Midbrain (tissue), 1 donor: ENCODE measurements at places on chromosomes 4 and X.

GRCh38 chrX:39381422-39381821 lies 580.2 kb downstream of the MID1IP1 start:
- no peak for DNase-seq

- no peak for DNase-seq
Measured at GRCh38 chrX:1614927-1615326, at the start of gene ASMT. ASMT (plus strand) TSS chrX:1615059; CDS start chrX:1615200, 141 bp downstream.

DNA sequence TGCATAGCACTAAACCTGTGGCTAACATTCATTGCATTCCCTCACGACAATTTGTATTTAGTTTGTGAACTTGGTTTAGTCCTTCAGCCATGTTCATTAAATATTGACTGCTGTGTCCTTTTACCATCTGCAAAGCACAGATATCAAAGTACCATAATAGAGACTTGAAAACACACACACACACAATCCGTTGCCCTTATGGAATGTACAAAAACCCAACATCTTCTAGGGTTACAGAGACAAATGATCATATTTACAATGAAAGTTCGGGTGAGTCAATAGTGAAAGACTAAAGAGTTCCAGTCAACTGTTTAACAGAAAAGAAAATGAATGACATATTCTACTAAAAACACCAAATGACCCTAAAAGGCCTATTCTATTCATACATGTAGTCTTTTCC lies 50.8 kb upstream of the TXK start:
- DNase-seq, result no peak

GRCh38 chr4:87414816-87415215 lies 7.6 kb upstream of the NUDT9 start:
- no peak for DNase-seq

DNA sequence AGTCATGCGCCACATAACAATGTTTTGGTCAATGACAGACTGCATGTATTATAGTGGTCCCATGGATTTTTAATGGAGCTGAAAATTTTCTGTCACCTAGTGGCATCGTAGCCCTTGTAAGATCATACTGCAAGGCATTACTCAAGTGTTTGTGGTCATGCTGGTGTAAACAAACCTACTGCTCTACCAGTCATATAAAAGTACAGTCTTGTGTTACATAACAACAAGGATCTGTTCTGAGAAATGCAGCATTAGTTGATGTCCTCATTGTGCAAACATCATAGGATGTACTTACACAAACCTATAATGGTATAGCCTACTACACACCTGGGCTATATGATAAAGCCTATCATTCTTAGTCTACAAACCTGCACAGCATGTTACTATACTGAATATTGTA lies 34.6 kb downstream of the COX18 start:
- no peak for DNase-seq

- no peak for DNase-seq
Measured at GRCh38 chr4:122766950-122767349, 34.4 kb downstream of the BBS12 start.

DNA sequence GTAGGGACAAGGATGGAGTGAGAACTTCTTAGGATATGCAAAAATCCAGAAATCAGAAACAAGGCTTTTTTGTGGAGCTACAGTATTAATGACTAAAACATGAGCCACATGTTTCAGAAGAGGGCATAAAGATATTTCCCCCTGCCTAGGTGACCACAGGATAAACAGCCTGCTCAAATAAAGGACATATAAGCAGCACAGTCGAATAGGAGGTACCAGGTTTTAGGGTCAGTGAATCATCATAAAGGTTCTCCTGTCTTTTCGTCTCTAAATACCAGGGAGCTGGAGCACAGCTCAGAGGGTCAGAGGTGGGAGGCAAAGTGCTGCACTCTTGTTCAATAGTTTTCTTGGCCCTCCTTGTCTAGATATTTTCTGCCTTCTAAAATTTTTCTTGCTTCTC lies 211.9 kb upstream of the HS3ST1 start:
- no peak for DNase-seq

GRCh38 chr4:116058129-116058528 lies 944.7 kb upstream of the NDST4 start:
- no peak for DNase-seq

- no peak for DNase-seq
Measured at GRCh38 chr4:4477391-4477790, 64.5 kb downstream of the STX18 start.

GRCh38 chr4:170623899-170624298 lies 534.1 kb upstream of the AADAT start:
- DNase-seq, result no peak

GRCh38 chr4:68390205-68390935 lies 40.5 kb upstream of the YTHDC1 start:
- DNase-seq, result no peak

- no peak for DNase-seq
Measured at GRCh38 chrX:139560221-139560620, 29.7 kb downstream of the F9 start.

DNA sequence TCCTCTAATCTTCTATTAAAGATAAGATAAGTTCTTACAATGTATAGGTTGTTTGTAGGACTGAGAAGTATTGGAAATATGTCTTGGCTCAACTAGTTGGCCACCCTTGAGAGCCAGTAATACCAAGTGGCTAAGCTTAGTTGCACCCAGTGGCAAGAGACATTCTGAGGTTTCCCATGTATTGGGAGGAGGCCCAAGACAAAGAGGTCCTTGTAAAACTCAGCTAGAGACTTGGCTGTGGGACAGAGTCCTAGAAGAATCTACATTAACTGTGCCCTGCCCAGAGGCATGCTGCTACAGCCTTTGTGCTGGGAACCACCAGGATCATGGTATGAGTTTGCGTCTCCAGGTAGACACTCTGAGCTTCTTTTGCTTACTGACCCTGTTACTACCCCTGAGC lies 41.9 kb upstream of the SLC4A4 start:
- DNase-seq, result peak; percentile 57

- no peak for DNase-seq
Measured at GRCh38 chrX:13570261-13570605, 832 bp downstream of the EGFL6 start.

DNA sequence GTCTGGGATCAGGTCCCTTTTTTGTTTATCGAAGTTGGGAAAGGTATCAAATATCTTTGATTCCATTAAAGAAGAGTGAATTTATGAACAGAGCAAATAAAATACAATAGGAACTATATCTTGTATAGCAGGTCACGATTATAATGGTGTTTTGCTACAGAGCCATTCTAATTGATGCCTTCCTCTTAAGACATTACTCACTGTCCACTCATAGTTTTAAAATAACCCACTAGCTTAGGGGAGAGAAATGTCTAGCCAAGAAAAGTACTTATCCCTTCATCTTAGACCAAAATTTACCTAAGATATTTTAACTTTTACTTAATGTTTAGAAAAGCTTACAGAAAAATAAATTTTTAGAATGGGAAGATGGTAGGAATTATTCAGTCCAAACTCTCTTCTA lies 112.0 kb upstream of the PABPC4L start:
- DNase-seq, result no peak

- DNase-seq, result no peak
Measured at GRCh38 chr4:11603591-11604194, 175.0 kb upstream of the HS3ST1 start.

DNA sequence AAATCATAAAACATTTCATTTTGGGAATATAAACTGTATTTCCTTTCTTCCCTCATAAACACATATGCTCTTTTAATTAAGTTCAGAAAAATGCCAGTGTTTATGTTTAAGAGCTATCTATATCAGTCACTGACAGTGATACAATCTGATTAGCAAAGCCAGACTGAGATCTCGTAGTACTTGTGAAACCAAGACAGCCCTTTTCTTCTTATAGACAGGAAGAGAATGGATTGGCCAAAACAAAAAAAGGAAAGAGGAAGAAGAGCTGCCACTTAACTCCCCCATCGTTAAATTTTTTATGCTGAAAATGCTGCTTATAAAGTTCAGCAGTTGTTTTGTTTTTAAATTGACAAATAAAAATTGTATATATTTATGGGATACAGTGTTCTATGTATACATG lies 87.4 kb downstream of the PLAC1 start:
- DNase-seq, result no peak

GRCh38 chr4:140098455-140099160 lies 55.4 kb downstream of the MAML3 start:
- DNase-seq, result peak; percentile 31

DNA sequence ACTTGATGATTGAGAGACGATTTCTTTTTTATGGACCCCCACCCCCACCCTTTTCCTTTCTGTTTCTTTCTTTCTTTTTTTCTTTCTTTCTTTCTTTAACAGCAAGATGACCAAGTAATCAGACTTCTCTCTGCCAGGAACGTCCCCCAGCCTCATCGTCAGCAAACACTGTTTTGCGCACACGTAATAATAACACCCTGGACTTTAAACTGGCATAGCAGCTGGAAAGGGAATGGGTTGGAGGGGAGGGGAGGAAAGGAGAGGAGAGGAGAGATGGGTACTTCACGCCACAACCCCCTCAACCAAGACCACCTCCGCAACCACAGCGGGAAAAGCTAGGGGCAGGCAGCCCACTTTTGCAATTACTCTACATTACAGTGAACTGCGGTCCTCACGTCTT lies 1.1 kb downstream of the GABRA2 start:
- DNase-seq, result no peak

DNA sequence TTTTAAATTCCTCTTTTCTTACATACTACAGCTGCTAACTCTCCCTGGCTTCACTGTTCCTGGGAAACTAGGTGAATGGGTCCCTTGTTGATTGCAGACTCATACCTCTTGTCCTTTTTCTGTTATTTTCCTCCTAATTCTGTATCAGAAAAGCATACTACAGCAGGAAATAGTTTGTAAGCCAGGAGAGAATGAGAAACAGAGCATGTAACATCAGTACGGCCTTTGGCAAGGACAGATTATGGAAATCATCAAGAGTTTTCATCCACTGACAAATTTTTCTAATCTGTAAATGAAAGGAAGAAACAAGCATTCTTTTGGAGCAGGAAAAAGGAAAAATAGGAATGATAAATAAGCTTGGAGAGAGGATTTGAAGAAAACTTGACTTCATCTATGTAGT lies 239.2 kb downstream of the ANTXR2 start:
- no peak for DNase-seq

GRCh38 chr4:145482209-145483037 lies 770 bp downstream of the SMAD1 start:
- DNase-seq, result peak; percentile 63

DNA sequence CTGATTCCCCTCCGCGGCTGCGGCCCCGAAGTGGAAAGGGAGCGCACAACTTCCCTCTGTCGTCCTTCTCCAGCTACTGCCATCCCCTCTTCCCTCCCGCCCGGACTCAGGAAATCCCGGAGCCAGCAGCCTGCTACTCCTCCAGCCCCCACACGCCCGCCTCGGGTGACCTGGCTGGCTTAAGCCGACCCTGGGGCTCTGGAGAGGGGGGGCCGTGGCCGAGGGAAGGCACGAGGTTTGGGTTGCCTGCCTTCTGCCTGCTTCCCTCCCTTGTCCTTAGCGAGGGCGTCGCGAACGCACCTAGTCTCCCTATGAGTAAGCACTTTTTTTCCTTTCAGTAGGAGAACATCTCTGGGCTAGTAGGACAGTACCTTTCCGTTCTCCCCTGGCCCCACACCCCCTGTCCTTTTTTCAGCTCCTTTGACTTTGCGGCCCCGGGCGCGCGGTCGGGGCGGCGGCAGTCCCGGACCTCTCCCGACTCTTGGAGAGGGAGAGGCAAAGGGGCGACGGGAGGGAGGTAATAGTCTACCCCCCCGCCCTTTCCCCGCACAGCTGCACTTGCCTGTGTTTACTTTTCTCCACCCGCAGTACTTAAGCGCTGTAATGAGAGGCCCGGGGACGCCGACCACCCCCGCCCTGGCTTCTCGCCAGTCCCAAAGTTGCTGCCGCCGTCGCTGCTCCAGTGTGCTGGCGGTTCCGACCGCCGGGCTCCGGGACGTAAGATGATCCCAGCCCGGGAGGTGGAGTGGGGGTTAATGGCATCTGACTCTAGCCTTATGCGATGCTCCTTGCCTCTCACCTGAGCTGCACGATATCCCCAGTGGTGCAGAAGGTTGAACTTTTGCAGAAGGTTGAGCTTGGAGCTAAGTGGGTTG lies 868 bp downstream of the PLS3 start:
- peak; percentile 21 for DNase-seq

GRCh38 chrX:38859602-38860001 lies 58.3 kb downstream of the MID1IP1 start:
- no peak for DNase-seq

DNA sequence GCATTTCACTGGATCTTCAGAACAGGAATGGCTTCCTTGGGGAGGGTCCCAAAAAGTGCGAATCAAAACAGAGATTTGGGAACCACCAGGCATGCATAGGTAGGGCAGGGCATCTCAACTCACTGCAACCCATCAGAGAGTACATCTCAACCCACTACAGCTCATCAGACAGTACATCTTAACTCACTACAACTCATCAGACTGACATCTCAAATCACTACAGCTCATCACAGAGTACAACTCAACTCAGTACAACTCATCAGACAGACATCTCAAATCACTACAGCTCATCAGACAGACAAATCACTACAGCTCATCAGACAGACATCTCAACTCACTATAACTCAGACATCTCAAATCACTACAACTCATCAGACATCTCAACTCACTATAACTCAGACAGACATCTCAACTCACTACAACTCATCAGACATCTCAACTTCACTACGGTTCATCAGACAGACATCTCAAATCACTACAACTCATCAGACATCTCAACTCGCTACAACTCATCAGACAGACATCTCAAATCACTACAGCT lies 47.5 kb upstream of the CLDN34 start:
- no peak for DNase-seq

DNA sequence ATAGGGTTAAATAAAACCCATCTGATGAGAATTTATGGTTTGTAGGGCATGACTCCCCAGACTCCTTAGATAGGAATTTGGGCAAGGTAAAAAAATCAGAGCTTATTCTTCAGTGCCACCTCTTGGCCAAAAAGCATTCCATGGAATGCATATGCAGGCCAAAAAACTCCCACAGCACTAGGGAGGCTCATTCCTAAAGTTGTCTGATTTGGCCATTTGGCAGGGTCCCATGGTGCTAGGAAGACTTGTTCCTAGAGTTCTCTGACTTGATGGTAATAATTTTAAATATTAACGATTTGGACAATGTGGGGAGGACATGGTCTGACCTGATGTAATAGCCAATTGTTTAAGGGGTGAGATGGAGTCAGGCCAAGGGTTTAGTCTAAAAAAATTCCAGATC lies 93.0 kb downstream of the SPIN4 start:
- no peak for DNase-seq

GRCh38 chr4:2295900-2296442 lies 34.1 kb upstream of the MXD4 start:
- no peak for DNase-seq

- DNase-seq, result peak; percentile 56
Measured at GRCh38 chr4:188439641-188440311, 300.5 kb downstream of the TRIML1 start.

GRCh38 chr4:107801766-107802211 lies 22.9 kb upstream of the SGMS2 start:
- DNase-seq, result no peak

DNA sequence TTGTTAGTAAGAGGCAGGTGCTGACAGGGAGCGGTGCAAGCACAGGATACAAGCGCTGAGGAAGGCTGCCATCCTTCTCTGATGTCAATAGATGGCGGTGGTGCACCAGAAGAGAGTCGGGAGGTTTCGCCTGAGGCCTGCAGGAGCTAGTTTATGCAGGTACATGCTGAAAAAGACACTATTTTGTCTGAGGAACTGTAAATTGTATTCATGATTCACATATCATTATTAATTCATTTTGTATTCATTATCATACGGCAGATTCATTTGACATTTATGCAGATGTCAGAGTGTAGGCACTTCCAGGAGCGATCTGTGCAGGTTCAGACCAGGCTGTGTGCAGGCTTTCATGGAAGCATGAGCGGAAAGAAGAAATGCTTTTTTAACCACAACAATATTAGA lies 824.0 kb downstream of the STIM2 start:
- peak; percentile 54 for DNase-seq

- no peak for DNase-seq
Measured at GRCh38 chr4:82043809-82044137, 330.0 kb downstream of the HNRNPD start.
